ENCODE measurements at places on chromosomes 13 and 19. TPM values are rescaled to one million over a fixed set of nuclear protein-coding genes. Genes with fewer than 3 reads are reported as not detected.

DNA sequence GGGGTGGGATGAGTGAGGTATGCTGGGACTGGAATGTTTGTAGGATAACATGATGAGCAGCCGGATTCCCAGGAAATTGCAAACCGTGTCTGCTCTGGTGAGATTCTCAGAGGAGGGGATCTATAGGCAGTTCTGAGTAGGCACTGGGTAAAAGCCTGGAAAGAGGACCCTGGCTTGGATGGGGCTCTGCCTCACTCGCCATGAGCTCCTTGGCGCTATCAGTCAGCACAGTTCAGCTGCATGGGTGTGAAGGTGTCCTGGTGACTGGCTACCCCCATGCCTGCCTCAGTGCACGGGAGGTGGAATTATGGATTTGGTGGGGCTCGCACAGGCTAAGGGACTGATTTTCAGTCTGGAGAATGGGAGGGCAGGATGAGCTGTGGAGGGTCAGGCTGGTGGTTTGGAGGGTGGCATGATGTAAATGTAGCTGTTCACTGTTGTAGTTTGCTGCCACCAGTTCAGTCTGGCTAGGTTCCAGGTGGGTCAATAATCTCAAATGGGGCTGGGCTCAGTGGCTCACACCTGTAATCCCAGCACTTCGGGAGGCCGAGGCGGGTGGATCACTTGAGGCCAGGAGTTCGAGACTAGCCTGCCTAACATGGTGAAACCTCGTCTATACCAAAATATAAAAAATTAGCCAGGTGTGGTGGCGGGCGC is 9.2 kb upstream of the ZNF627 start:
- no peak for DNase-seq

- no peak for DNase-seq
Measured at GRCh38 chr13:73142071-73142470, 83.3 kb downstream of the KLF5 start.

DNA sequence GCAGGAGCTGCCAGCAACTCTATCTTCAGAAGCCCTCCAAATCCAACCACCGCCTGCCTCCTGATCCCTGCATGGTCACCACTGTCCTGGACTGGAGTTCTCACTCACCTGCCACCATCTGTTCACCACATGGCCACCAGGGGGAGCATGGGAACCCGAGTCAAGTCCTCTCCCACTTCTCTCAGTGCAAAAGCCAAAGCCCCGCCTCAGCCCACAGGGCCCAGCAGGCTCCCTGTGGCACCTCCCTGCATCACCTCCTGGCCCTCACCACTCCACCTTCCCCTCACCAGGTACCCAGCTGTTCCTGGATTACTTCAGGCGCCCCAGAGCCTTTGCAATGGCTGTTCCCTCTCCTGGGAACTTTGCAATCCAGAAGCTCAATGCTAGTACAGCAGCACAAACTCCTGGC is 5.3 kb downstream of the DHPS start:
- peak; percentile 95 for DNase-seq

DNA sequence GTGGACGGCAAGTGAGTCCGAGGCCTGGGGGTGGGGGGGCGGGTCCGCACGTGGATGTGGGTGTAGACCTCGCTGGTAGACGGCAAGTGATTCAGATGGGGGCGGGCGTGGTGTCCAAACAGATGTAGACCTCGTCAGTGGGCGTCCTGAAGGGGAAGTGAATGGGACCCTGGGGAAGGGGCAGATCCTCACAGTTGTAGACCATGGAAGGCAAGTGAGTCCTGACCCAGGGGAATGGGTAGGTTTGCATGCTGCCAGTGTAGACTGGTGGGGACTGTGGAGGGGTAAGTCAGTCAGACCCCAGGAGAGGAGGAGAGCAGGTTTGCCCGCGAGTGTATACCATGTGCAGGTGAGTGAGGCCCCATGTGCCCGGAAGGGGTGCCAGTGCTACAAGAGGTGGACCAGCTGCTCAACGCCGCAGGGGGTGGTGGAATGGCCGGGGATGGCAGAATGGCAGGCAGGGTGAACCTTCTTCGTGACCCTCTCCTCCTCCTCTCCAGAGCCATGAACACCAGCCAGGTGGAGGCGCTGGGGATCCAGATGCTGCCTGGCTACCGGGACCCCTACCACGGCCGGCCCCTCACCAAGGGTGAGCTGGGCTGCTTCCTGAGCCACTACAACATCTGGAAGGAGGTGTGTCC is 22.1 kb downstream of the COLGALT1 start:
- DNase-seq = no peak

- no peak for DNase-seq
Measured at GRCh38 chr13:26820871-26821270, 60.3 kb upstream of the GPR12 start.

The SELENOV gene
- not detected for total RNA-seq

The YJEFN3 gene
- 1.9 TPM for total RNA-seq
